H4 (cell line): ENCODE measurements at places on chromosomes 6 and 20. TPM values are rescaled to one million over a fixed set of nuclear protein-coding genes. Genes with fewer than 3 reads are reported as not detected.

FOXF2 gene
- 18.3 and 21.5 TPM in 2 replicates for total RNA-seq

ZNF334 gene
- total RNA-seq: 0.14 TPM in 1 of 2 replicates, not detected in the other

CDSN gene
- total RNA-seq: not detected in 2 replicates

TMEM244 gene
- total RNA-seq: not detected in 2 replicates

OR2B6 gene
- total RNA-seq: not detected in 2 replicates

RAET1E gene
- not detected in 2 replicates for total RNA-seq

C6orf118 gene
- not detected in 2 replicates for total RNA-seq

SPEF1 gene
- total RNA-seq: 0.21 TPM in 1 of 2 replicates, not detected in the other

SEL1L2 gene
- total RNA-seq: not detected in 2 replicates

NKX2-2 gene
- 0.56 and 1.2 TPM in 2 replicates for total RNA-seq

RBM24 gene
- 1.0 and 1.1 TPM in 2 replicates for total RNA-seq

- DNase-seq: peak; percentile 18
Measured at GRCh38 chr6:134063121-134063965, 10.9 kb upstream of the SLC2A12 start.

GRCh38 chr6:36699348-36699747 is 1.7 kb downstream of the RAB44 start:
- no peak for DNase-seq

GRCh38 chr6:32679492-32679891 is 13.0 kb upstream of the HLA-DQB1 start:
- DNase-seq: no peak

DNA sequence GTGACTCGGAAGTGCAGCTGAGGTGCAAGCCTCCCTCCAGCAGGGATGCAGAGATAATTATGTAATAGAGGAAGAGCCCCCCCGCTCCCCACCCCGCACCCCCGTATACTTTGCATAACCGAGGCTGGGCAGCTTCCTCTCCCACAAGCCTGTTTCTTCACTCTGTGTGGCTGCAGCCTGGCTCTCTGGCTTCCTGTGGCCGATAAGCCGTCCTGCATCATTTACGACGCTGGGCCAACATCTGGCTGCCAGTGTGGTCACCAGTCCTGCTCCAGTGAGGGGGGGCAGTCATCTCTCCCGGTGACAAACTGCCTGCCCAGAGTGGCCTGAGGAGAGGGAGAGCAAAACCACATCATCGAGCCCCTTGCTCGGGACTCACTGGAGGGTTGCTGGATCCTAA is 59.2 kb downstream of the RBM38 start:
- peak; percentile 78 for DNase-seq

DNA sequence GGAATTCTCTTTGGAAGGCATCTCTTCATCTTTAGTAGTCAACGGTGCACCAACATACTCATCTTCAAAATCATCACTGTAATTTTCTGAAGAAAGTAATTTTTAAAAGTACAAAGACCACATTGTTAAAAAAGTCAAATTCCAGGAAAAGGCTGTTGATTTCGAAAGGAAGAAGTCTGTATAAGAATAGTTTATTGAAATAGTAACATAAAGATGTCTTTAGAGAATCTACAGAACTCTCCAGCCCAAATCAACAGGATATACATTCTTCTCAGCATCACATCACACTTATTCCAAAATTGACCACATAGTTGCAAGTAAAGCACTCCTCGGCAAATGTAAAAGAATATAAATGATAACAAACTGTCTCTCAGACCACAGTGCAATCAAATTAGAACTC is 23.4 kb downstream of the CEP162 start:
- DNase-seq: no peak

- DNase-seq: no peak
Measured at GRCh38 chr20:41165001-41165882, 27.9 kb downstream of the PLCG1 start.

DNA sequence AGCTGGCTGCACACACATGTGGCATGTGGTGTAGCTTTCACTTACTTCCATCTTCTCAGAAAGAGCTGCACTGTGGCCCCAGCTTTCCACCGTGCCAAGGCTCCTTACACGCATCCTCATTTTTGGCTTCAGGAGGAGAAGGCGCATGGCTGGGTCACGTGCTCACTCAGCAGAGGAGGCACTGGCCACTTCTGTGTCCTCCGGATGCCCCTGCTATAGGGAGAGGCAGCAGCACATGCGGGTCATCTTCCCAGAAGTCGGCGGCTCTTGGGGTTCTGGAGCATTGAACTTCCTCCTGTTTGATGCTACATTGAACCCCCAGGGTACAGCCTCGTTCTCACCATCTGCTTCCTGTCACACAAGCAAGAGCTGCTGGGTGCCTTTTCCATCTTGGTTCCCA is 111.3 kb downstream of the FAM120B start:
- no peak for DNase-seq

GRCh38 chr6:142700671-142701312 is 244.2 kb downstream of the HIVEP2 start:
- DNase-seq: no peak

- no peak for DNase-seq
Measured at GRCh38 chr6:53627391-53628218, 38.0 kb downstream of the KLHL31 start.

DNA sequence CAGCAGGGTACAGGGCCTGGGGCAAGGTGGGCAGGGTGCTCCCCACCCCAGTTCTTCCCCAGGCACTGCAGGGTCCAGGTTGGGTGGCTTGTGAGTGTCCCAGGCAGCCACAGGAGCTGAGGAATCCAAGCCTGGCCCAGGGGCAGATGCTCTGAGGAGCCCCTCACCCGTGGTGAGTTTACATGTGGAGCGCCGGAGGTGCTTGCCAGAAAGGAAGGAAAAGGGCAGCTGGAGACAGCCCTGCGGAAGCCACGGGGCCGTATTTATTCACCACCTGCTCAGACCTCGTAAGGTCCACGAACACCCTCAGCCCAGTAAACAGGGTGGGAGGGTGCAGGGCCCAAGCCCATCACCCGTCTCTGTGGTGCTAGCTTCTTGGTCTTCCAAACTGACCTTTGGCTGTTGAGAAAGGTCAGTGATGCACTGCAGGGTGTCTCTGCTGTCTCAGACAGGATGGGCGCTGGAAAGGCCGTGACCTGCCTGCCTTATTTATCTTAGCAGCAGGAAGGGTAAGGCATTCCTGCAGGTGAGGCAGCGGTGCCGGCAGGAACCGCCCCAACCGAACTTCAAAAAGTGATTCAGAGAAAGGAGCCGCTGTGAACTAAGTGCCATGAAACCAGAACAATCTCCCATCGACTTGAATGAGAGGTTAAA is 4.0 kb upstream of the FRMD1 start:
- DNase-seq: no peak

- DNase-seq: no peak
Measured at GRCh38 chr6:168165373-168165772, 86.4 kb upstream of the FRMD1 start.

- DNase-seq: no peak
Measured at GRCh38 chr6:99991955-99992354, 2.1 kb downstream of the MCHR2 start.

DNA sequence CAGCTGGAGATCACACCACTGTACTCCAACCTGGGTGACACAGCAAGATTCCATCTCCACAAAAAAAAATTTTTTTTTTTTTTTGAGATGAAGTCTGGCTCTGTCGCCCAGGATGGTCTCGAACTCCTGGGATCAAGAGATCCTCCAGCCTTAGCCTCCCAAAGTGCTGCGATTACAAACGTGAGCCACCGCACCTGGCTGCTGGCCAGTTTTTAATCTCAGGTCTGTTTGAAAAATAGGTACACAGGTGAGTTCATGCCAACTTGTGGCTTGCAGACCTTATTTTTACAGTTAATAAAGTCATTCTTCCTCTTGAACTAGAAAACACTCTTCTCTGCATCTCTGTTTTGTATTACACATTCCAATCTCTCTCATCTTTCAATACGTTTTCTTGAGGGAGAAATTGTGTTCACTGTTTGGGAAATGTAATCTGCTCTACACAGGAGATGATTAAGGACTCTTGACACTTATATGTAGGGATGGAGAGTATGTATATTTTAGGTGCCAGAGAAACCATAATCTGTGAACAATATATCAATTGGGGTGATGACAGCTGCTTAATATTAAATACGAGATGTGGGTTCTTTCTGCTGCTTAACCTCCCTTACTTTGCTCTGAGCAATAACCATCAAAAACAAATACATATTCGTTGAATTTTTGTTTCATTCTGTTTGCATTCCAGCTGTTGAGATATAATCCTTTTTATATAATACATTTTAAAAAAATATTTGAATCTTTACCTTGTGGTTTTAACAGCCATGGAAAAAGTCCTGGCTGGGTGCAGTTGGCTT is 17.7 kb upstream of the RIPOR3 start:
- no peak for DNase-seq

GRCh38 chr20:58878399-58878798 is 25.9 kb downstream of the GNAS start:
- no peak for DNase-seq

- DNase-seq: no peak
Measured at GRCh38 chr6:42279966-42280629, 62.4 kb upstream of the MRPS10 start.

DNA sequence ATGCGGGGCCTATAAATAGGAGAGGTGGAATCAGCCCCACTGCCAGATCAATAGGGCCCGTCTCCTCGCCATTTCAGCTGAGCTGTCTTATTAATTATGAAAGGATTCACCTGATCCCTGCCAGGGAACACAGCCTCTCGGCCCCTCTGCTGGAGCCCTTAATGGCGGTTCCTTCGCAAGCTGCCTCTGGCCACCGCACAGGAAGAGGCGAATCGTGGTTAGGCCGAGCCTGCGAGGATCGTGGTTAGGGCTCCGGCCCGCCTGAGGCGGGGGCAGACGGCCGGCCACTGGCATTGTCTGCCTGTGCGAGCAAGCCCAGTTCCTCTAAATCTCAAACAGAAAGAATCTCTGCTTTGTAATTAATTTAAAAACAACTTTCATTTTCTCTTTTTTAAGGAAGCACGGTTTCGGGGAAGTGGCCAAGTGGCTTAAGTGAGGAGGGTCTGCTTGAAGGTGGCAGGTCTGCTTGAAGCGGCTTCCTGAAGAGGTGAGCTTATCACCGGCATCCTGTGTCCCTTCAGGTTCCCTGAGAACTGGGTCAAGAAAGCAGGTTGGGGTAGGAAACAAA is 9.2 kb downstream of the NRN1 start:
- DNase-seq: no peak

GRCh38 chr6:118548136-118548535 is at the start of gene PLN:
TSS of gene PLN (plus strand) at chr6:118548296. CDS start at chr6:118558922, 10,626 bp downstream.
- no peak for DNase-seq

DNA sequence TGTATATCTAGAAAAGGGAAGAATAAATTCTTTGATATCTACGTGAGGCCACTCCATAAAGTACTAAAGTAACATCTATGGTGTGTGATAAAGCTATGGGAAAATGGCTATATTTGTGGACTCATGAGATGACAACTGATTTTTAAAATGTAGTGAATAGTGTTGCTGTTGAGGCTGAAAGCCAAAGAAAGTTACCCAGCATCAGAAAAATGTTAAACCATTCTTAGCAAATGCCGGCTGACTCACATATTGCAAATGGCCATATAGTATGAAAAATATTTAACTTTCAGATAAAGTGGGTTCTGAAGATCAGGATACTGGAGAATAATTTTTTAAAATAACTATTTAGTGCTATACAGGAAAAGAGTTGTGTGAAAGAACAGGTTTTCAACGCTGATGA is 129.9 kb upstream of the GRIK2 start:
- no peak for DNase-seq

GRCh38 chr6:101208152-101208551 is 185.4 kb upstream of the GRIK2 start:
- DNase-seq: no peak

- no peak for DNase-seq
Measured at GRCh38 chr6:21747441-21747840, 153.9 kb downstream of the SOX4 start.

GRCh38 chr6:158531566-158531965 is 28.3 kb upstream of the TMEM181 start:
- no peak for DNase-seq

- DNase-seq: no peak
Measured at GRCh38 chr6:106880952-106881351, 93.6 kb downstream of the CD24 start.

DNA sequence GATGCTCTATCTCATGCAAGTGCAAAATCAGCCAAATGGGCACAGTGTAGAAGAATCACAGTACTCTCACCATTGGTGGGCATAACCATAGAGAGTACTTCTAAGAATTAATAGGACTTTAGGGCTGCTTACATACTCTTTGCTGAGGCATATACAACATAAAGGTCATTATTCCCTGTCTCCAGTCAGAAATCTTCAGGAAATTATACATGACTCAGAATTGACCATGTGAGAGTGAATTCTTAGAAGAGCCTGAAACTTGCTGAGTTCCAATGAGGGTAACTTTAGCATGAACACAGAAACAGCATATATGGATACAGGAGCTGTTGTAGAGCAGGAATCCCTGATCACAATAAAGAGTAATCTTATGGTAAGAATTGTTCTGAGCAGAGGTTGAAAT is 498.7 kb downstream of the TENT5A start:
- no peak for DNase-seq

DNA sequence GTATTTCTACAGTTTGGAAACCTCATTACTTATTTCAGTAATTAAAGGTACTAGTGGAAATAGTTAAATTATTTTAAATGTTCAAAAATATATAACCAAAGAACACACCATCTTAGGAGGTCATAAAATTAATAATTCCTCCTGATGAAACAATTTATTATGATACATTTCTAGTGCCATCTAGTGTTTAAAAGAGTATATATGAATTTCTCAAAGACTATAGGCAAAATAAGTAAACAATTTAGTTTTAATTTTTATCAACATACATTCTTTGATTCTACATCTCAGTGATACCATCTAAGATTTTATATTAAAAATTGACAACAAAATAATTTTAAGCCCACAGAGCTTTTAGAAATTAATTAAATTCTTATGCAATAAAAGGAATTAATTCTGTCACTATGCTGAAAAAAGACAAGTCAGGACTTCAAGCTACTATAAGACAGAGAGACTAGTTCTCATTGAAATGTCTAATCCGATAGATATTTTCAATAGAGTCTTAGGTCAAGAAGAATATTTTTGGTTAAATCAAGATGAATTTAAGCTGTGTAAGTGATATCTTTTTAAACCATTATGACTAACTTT is 107.8 kb upstream of the RNF217 start:
- DNase-seq: no peak
